NCI-H2171 treated with DMSO at 0.1 percent for 48 hours (cell line): ENCODE measurements at places on chromosomes 4 and X.

GRCh38 chrX:72365126-72365525 is 59.4 kb upstream of the CITED1 start:
- DNase-seq = no peak

DNA sequence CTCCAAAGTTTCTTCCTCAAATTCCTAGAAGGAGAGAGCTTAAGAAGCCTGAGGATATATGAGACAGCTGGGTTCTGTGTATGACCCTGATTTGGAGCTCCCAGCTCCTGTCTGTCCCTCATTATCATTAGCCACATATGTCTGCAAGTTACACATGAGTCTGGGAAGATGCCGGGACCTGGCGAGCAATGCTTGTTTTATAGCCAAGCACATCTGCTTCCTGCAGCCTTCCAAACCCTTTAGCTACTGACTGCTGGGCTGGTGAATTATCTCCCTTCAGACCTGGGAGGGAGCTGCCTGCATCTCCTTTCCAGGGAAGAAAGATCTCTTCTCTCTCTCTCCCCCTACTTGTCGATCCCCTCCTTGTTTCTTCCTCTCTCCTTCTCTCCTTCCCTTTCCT is 556.7 kb upstream of the BOD1L1 start:
- DNase-seq = no peak

DNA sequence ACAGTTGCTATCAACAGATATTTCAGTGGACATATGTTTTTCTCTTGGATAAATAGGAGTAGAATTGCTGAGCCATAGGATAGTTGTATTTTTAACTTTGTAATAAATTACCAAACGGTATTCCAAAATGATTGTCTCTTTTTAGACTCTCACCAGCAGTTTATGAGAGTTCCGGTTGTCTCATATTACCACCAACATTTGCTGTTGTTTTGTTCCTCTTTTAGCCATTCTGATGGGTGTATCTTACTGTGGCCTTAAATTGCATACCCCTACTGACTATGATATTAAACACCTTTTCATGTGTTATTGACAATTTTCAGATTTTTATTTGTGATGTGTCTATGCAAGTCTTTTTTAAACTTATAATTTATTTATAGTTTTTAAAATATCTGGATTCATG is 39.7 kb downstream of the SNX25 start:
- DNase-seq = peak; percentile 36

- no peak for DNase-seq
These were observed 49.9 kb upstream of the SRD5A3 start for GRCh38 chr4:55296096-55296495.

DNA sequence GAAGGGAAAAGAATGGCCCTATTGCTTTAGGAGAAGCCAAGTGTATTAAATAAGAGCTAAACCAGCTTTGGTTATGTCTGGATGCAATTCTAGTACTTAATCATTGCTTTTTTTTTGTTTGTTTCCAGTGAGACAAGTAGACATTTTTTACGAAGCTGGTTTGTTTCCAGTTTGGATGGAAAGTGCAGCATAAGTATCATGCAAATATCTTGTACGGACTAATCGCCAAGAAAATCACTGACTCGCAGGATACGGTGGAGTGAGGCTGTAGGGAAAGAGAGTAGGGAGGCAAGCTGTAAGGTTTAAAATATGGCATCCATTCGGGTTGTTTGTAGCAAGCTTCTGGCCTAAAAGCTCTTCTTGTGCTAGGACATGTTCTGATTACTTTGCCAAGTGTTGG is 64.8 kb downstream of the HPGD start:
- DNase-seq = no peak

DNA sequence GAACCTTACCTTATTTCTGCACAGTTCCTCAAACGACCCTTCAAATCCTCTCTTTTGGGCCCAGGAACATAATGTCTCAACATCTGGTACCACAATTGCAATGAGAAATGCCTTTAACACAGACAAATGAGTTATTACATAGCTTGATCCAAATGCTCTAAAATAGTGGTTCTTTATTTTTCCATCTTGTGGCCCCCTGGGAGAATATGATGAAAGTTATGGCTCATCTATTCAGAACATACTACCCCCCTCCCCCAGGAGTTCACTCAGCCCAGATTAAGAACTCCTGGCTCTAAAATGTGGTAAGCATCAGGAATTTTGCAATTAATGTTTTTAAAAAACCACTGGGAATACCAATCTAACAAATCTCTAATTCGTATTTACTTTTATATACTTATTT is 23.9 kb upstream of the CENPU start:
- no peak for DNase-seq

- DNase-seq = peak; percentile 41
These were observed 15.1 kb upstream of the TAB3 start for GRCh38 chrX:30904186-30904585.

DNA sequence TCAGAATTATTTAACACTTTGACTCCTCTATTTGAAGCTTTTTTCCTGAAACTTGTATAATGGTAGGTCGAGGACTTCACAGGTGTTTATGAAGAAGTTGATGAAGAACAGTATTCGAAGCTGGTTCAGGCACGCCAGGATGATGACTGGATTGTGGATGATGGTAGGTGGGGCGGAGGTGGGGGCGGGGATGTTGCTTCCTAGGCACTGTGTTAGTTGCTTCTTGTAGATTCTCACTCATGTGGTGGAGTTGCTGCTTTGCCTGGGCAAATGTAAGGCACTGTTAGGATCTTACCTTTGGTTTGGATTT is 9.4 kb downstream of the POLA1 start:
- DNase-seq = no peak

DNA sequence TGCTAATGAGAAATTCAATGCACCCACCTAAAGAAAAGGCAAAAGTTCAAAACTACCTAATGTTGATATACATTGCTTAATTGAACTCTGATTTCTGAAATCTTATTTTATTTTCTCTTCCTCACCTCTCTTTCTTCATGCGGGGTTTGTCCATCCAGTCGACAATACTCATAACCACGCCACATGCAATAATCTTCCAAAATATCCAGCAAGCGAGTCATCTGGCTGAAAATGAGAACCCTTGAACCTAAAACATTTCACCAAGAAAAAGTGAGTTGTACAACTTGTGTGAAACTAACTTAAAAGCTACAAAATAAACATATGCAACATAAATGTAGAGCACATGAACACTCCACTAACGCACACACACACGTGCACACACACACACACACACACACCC is 26.7 kb downstream of the SMARCA1 start:
- DNase-seq = no peak

GRCh38 chr4:33381816-33382215 is 2661.6 kb downstream of the PCDH7 start:
- DNase-seq = peak; percentile 13

DNA sequence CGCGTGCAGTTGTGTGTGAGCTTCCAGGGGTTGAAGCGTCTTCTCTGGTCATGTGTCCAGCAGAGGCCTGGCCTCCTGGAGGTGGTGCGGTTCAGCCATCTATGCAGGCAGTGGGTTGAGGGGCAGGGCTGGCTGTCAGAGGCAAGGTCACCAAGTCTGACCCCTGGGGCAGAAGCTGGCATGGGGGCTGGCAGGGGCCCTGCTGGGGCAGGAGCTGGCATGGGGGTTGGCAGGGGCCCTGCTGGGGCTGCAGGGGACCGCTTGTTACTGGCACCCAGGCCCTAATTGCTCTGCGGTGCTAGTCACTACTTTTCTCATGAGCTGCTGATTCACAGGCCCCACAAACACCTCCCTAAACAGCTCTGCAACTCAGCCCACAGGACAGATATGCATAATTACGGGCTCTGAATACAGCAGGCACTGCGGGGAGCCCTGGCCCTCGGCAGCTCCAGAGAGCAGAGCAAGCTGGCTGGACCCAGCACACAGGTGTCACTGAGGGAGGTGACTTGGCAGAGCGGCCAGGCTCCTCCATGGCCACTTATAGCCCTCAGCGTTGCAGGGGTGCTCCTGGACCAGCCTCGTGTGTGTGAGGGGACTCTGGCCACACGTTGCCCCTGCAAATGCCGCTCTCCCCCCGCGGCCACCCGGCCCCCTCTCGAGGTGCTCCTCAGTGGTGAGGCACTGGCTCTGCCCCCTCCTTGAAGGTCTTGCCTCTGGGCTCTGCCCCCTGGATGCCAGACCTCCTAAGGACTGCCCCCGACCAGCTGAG is 32.7 kb downstream of the CPLX1 start:
- DNase-seq = no peak

- DNase-seq = no peak
These were observed 255.3 kb upstream of the TEX13A start for GRCh38 chrX:105475801-105476200.

- no peak for DNase-seq
These were observed 11.3 kb upstream of the RBMXL3 start for GRCh38 chrX:115177932-115178331.

DNA sequence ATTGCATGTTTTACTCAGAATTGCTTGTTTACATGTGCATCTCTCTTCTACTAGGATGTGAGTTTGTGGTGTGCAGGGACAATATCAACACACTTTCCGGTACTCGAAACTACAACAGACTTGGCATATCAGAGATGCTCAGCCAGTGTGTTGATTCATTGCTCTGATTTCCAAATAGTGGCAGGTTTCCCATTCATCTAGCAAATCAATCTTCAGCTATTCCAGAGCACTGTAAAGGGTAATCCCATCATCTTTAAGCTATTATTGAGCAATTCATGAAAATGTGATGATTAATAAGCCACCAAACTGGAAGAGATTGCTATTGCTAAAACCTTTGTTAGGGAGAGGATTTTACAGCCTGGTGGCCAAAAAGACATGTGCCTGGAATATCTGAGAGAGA is 574.2 kb upstream of the CPEB2 start:
- DNase-seq = no peak

GRCh38 chr4:163649557-163650091 is 155.1 kb downstream of the TMA16 start:
- DNase-seq = no peak

DNA sequence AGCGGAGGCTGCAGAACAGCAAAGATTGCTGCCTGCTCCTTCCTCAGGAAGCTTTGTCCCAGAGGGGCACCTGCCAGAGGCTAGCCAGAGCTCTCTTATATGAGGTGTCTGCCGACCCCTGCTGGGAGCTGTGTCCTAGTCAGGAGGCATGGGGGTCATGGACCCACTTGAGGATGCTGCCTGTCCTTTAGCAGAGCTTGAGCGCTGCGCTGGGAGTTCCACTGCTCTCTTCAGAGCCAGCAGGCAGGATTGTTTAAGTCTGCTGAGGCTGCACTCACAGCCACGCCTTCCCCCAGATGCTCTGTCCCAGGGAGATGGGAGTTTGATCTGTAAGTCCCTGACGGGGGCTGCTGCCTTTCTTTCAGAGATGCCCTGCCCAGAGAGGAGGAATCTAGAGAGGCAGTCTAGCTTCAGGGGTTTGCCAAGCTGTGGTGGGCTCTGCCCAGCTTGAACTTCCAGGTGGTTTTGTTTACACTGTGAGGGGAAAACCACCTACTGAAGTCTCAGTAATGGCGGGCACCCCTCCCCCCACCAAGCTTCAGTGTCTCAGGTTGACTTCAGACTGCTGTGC is 10.9 kb downstream of the DCK start:
- DNase-seq = peak; percentile 49

DNA sequence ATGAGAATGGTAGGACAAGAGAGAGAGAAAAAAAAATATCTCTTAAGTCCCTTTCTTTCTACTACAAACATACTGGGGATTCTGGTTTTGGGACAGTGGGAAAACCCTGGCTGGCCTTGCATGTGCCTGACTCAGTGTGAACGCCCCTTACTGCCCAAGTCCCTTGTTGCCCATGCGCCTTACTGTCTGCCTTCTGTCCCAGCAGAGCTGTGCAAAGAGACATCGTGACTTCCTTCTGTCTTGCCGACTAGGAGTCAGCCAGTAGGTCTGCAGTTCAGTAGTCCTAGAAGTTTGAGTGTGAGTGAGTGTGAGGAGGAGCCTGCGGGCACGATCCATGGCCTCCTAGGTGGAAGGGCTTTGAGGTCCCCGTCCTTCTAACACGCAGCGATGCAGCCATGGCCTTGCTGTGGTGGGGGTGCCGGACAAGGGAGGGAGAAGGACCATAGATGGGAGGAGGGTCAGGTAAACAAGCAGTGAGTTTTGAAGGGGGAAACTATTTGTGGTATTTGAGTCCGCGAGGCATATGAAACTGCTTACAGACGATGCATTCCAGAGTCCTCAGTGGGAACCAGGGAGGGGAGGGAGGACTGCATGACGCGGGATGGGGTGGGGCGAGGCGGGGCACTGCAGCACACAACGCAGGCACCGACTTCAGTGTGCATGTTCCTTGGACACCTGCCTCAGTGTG is at the start of gene XAGE2:
XAGE2 (plus strand) TSS at position 654 of the 688 bp plus-strand sequence. CDS start 994 bp downstream, outside the sequence.
- DNase-seq = no peak

- DNase-seq = no peak
These were observed 184.0 kb downstream of the WDFY3 start for GRCh38 chr4:84782517-84782916.

GRCh38 chrX:97619499-97619898 is 735.8 kb downstream of the RPA4 start:
- DNase-seq = no peak

- no peak for DNase-seq
These were observed 103.7 kb upstream of the BMPR1B start for GRCh38 chr4:94653984-94654609.
